ENCODE measurements at places on chromosomes 7 and 10. TPM values are rescaled to one million over a fixed set of nuclear protein-coding genes. Genes with fewer than 3 reads are reported as not detected.

DNA sequence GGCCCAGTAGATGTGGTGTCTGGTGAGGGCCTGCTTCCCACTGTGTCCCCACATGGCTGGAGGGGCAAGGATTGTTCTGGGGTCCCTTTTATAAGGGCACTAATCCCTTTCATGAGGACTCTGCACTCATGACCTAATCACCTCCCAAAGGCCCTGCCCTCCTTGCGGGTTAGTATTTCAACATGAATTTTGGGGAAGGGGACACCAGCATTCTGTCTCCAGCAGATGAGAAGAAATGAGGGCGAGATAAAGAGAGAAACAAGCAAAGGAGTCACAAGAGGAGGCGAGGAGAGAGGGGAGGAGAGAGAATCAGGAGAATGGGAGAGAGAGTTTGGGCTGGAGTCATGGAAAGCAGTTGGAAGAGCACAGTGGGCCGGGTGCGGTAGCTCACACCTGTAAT lies 83.7 kb downstream of the C10orf105 start:
- no peaks in the 10 kb centered on the region for H3K36me3 ChIP-seq
- H3K4me3 ChIP-seq: no peak overlapping the region
- H3K4me1 ChIP-seq: no peaks in the 10 kb centered on the region
- no peak for DNase-seq
- H3K27ac ChIP-seq: no peak overlapping the region
- H3K27me3 ChIP-seq: peaks cover 42% of the 10 kb centered on the region

- no peaks in the 10 kb centered on the region for H3K36me3 ChIP-seq
- H3K4me1 ChIP-seq: no peaks in the 10 kb centered on the region
- H3K27me3 ChIP-seq: no peaks in the 10 kb centered on the region
Observed at GRCh38 chr7:113452245-113452644, 333.9 kb upstream of the SMIM30 start.

DNA sequence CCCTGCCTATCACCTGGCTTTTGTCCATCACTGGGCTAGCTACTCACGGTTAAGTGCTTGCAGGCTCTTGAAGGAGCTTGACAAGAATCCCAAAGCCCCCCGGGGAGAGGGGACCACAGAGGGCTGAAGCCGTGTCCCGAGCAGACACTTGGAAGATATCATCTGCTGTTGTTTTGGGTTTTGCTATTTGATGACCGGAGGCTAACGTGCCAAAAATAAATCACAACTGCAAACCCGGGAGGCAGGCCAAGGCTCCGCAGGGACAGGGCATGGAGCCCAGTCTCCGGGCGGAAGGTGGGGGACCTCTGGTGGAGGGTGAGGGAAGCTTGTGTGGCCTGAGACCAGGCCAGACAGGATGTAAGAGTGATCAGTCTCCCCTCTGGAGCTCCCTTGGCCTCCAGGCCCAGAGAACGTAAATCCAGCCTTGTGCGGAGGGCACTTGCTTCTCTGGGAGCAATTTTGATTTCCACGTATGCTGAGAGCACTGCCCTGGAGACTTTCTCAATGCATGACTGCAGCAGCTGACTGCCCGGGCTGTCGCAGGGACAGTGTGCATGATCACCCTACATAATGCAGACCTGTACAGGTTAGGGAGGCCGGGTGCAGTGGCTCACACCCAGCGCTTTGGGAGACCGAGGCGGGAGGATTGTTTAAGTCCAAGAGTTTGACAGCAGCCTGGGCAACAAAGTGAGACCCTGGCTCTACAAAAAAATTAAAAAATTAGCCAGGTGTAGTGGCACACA lies at the start of gene PHKG1:
Gene PHKG1, minus strand, starts transcription at position 164 of the 743 bp plus-strand sequence. CDS start 4,011 bp downstream, outside the sequence.
- peaks cover 14% of the 10 kb centered on the region for H3K4me1 ChIP-seq
- H3K27me3 ChIP-seq: no peaks in the 10 kb centered on the region
- H3K36me3 ChIP-seq: no peaks in the 10 kb centered on the region
- peak within 1 kb of the TSS; percentile 28 for H3K27ac ChIP-seq
- DNase-seq: peak; percentile 97

- H3K27ac ChIP-seq: no peak overlapping the region
- peaks cover 46% of the 10 kb centered on the region for H3K27me3 ChIP-seq
- no peaks in the 10 kb centered on the region for H3K36me3 ChIP-seq
- H3K4me3 ChIP-seq: no peak overlapping the region
- DNase-seq: peak; percentile 65
- no peaks in the 10 kb centered on the region for H3K4me1 ChIP-seq
Observed at GRCh38 chr7:151178831-151179230, 8.2 kb downstream of the ASB10 start.

GRCh38 chr10:117339578-117339977 lies 35.7 kb downstream of the PDZD8 start:
- H3K27ac ChIP-seq: no peak overlapping the region
- peaks cover 9% of the 10 kb centered on the region for H3K36me3 ChIP-seq
- H3K27me3 ChIP-seq: no peaks in the 10 kb centered on the region

GRCh38 chr10:112838784-112839481 lies 111.1 kb upstream of the TCF7L2 start:
- H3K27me3 ChIP-seq: peaks cover 10% of the 10 kb centered on the region
- DNase-seq: no peak
- H3K36me3 ChIP-seq: no peaks in the 10 kb centered on the region

ENTPD7 gene
- 35.5 TPM for total RNA-seq

EXOC4 gene
- total RNA-seq: 134 TPM
